Fibroblast of gingiva (primary cell): ENCODE measurements at places on chromosomes 6 and 20.

GRCh38 chr6:155708100-155708499, 252.5 kb upstream of the NOX3 start:
- DNase-seq: no peak

- DNase-seq: no peak
Measured at GRCh38 chr6:30340589-30341054, 4.3 kb upstream of the RPP21 start.

DNA sequence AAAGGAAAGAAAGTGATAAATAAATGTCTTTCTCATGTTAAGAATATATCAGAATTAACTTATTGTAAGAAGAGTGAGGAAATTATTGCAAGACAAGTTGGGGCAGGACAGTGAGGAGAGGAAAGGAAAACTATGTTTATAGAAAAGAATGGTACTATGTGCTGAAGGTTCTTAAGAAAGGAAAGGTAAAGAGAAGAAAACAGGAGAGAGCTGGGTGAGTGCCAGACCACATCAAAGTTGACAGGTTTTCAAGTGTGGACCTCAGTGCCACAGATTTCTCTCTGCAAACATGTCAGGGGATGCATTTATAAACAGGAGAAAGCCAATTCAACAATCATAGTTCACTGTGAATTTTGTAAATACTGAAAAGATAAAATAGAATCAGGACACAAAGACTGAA, 439.2 kb downstream of the PKHD1 start:
- no peak for DNase-seq

GRCh38 chr20:4086771-4087687, 71.7 kb upstream of the RNF24 start:
- no peak for DNase-seq

GRCh38 chr6:144468709-144469108, 183.6 kb downstream of the UTRN start:
- DNase-seq: no peak

DNA sequence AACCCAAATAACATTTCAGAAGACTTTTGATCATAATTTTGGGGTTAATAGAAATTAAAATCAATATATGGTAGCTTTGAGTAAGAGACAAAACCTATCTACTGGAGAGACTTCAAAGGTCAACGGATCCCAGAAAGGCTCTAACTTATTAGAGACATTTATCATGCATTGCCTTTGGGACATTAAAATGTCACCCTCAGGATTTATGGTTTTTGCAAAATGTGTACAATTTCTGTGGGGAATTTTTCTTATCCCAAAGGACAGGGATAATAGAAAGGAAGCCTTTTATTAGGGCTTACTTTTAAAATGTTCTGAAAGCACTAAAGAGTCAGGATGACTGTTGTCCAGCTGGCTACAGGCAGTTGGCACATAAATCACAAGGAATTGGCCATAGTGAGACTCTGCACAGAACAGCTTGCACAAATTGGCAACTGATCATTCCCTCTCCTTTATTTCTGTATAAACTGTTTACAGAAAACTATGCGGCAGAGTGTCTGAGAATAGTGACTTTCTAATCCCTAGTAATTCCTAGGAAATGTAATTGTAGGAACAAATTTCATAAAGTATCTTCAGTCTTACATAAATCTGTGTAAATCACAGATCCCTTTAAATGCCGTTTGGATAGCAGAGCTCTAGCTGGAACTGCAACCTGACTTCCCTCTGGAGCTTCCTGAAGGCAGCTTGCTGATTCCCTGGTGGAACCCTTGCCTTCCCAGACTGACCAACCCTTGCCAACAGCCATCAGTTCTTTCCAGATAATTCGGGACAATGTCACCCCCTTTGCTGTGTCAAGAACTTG, 201.1 kb upstream of the PREP start:
- DNase-seq: peak; percentile 85

- no peak for DNase-seq
Measured at GRCh38 chr6:71582820-71583219, 294.2 kb downstream of the OGFRL1 start.

- peak; percentile 84 for DNase-seq
Measured at GRCh38 chr6:16901782-16902181, 140.5 kb upstream of the ATXN1 start.

- no peak for DNase-seq
Measured at GRCh38 chr6:148580442-148580841, 166.4 kb upstream of the UST start.

DNA sequence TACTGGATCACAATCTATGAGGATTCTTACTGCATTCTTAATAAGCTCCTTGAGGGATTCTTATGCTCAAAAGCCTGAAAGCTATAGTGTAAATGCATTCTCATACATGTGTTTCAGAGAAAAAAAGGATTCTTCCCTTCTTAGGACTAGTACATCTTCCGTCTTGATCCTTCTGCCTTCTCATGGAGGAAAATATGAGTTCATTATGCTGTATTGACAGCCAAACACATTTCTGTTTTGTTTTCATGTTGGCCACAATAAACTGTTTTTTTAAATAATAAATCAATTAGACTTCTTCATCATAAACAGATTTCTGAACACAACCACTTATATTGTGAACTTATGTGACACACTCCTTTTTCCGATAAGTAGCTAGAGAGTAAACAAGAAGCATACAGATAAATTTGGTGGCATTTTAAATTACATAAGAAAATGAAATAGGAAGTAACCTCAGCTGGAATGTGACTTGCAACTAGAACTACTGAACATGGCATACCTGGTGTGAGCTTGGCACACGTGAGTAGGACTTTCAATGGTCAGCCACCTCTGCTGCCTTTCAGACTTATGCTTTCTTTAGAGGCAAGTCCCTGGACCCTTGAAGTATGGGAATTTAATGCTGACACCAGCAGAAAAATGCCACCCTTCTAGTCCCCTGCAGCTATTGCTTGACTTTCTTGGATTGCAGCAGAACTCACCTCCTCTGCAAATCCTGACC, 350.4 kb downstream of the BCKDHB start:
- no peak for DNase-seq

- DNase-seq: no peak
Measured at GRCh38 chr20:58721951-58722778, 29.6 kb downstream of the NPEPL1 start.

GRCh38 chr6:8110725-8111124, 8.4 kb upstream of the EEF1E1 start:
- no peak for DNase-seq

DNA sequence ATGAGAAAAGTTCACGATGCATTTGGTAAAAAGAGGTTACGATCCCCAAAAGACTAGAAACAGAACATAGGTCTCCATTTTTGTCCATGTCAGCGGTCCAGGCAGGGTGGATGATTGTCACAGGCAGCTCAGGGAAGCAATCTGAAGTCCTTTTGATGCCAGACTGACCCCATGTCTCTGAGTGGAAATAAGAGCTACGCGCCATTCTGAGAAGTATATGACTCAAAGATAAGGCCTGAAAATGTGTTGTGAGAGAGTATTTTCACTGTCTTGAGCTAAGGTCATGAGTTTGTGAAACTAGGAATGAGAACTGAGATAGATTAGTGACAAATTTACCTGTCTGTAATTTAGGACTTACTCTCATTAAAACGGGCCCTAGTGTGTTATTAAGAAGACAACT, 69.5 kb downstream of the LYRM4 start:
- no peak for DNase-seq

GRCh38 chr6:98946266-98946878, 1.4 kb downstream of the FBXL4 start:
- no peak for DNase-seq

- no peak for DNase-seq
Measured at GRCh38 chr20:1390581-1391403, 2.1 kb downstream of the FKBP1A start.

DNA sequence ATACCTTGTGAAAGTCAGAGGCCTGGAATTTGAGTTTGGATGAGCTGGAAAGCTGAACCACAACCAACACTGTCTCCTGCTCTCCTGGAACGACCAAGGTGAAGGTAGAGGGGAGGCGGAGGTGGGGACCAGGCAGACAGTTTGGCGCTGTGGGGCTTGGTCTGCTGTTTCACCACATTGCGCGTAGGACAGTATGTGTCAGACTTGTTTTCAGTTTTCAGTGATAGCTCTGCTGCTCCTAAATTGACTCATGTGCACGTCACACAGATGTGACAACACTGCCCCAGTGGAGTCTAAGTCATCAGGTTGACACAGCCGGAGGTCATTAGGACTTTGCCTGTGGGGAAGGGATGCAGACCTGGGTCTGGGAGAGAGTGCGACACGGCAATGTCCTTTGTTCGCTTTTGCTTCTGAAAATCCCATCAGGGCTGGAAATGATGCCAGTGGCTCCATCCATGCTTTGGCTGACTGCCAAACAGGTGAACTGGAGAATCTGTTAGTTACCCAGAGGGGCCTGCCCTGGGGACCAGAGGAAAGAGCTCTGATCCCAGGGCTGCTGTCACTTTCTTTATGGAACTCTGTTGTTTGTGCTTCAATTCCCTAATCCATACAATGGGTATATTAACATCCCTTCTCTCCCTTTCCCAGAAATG, 255.5 kb downstream of the CDC5L start:
- no peak for DNase-seq

- DNase-seq: no peak
Measured at GRCh38 chr6:94501516-94501915, 1075.8 kb upstream of the MANEA start.

DNA sequence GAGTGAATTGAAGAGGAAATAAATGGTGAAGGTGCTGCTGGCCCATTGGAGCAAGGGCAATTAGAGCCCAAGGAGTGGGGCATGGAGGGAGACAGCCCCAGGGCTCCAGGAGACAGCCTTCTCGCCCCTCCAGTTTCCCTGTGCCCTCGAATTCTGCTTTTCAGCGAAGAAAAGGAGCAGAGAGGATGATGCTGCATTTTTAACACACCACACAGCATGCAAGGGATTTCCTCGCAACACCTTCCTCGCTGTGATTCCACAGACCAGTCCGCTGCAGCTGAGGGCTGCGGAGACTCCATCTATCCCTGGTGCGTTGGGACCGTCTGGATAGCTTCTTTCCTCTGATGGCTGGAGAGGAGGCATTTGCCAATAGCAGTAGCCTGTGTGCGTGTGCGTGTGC, 41.7 kb downstream of the PTCHD4 start:
- no peak for DNase-seq

DNA sequence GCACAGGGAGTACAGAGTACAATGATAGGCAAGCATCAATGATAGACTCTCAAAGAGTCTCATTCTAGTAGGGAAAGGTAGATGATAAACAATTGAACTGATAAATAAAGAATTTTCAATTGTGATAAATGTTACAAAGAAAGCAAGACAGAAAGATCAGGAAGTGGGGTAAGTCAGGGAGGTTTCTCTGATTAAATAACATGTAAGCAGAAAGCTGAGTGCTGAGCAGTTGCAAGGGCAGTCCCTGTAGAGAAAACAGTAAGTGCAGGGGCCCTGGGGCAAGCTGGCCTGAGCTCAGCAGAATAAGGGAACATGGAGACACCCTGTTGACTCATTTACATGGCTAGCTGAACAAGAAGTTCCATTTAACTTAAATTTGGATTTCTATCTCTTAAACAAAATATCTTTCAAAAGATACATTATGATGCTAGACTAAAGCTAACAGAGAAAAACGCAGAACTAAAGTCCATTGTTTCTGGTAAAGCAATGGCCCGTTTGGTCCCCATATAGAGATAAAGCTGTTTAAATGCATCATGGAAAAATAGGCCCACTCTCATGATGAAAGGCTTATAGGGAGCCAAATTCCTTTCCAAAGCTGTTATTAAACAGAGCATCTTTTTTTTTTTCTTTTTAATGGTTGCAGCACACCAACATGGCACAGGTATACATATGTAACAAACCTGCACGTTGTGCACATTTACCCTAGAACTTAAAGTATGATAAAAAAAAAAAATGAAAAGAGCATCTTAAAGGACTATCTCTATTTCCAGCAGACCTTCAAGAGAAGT, 5.3 kb upstream of the TNFAIP3 start:
- no peak for DNase-seq

GRCh38 chr6:64034910-64035655, 399.5 kb downstream of the PHF3 start:
- DNase-seq: no peak

DNA sequence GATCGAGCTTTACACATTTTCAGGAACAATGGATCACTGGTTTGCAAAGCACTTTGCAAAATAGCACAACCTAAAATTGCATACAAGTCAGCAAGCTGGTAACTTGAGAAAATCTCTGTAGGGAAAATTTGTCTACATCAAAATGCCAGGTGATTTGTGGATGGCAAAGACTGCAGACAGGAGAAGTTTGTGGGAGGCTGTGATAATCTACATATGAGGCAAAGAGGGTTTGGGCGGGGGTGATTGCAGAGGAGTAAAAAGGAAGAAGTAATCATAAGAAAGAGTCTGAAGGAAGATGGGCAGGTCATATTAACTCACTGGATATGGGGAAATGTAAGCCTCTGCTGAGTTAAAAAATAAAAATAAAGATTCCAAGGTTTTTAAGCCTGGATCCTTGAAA, 166.3 kb upstream of the STXBP5 start:
- DNase-seq: no peak

- no peak for DNase-seq
Measured at GRCh38 chr6:33277663-33278391, 904 bp downstream of the B3GALT4 start.

DNA sequence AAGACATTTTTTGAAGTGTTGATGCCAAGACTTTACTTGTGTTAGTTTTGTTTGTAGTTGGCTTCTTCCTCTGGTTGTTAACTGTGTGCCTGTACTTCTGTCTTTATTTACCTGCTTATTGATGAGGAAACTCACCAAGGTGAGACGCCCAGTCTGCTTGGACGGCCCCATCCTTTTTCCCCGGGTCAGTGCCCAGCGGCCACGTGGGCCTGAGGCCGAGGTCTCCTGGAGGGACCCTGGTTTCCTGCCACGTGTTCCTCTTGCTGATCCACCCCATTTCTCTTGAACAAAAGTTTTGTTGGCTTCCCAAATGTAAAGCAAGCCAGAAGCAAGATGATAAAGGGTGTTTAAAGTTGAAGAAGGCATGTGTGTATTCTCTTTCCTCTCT, 24.8 kb downstream of the DUSP22 start:
- DNase-seq: no peak

DNA sequence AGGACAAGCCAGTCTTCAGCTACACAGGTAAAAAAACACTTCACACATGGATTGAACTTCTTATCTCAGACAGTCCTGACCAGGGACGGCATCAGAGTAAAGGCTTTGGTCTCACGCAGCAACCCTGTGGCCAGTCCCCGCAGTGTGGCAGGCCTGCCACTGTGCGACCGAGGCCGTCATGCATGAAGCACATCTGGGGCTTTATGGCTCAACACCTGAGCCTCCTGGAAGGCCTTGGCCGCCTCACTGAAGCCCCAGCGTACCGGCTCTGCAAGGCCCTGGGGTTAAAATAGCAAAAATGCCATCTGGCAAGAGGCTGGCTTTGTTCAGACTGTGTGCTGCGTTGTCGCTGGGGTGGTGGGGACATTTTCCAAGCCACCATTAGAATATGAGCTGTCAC, 32.8 kb downstream of the TBC1D7 start:
- DNase-seq: no peak

DNA sequence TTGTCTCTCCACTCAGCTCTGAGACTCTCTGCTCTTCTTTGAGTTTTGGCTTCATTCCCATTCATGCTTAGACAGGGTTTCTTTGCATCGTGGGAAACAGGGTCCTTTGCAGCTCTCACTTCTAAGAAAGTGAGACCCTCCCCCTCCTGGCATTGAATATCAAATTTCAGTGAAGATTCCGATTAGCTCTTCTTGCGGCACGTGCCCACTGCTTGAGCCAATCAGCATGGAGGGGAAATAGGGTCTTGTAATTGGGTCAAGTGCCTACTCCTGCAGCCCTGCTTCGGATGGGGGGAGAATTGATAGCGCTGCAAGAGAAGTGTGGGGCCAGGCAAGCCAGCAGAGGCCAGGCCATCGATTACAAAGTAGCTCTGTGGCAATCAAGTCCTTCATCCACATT, 69.6 kb downstream of the TFAP2C start:
- no peak for DNase-seq
